CD4-positive, alpha-beta memory T cell (primary cell): ENCODE measurements at places on chromosomes 3 and 15.

DNA sequence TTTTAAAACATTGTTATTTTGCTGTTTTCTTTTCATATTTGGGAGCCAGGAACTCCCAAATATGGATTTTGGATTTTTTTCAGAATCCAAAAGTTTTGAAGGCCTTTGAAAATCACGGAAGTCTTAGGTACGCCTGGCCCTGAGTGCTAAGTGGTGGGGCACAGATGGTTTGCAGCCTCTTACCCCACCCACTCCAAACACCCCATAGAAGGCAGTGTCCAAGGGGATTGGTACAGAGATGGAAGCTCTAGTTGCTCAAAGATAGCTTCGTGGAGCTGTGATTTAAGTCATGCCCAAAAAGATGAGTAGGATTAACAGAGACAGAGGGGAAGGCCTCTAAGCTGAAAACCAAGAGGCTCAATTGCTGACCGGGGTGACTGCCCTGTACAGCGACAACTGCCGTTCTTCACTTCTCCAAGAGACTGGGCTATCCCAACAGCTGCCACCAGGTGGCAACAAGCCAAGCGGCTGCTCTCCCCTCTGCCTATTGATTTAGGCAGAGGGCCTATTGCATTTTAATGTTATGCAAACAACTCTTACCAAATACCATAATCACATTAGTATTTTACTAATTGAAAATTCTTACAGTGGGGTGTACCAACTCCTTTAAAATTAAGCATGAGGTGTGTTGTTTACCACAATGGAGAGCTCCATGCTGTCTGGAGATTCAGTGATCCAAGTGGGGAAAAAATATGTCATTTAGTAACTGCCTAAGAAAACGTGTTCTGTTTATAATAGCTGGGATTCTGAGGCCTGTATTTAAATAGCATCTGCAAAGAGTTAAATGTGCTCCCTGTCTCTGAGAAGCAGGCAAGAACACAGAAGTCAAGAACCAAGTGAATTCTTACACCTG lies 64.0 kb upstream of the C15orf61 start:
- DNase-seq = peak; percentile 69

GRCh38 chr3:170203457-170203856 lies 18.8 kb upstream of the PRKCI start:
- DNase-seq = no peak

GRCh38 chr3:145395421-145395820 lies 765.6 kb downstream of the PLOD2 start:
- DNase-seq = no peak

- DNase-seq = no peak
Measured at GRCh38 chr3:193594946-193595689, 2.1 kb downstream of the OPA1 start.

GRCh38 chr3:46719735-46720271 lies 2.1 kb upstream of the PRSS50 start:
- no peak for DNase-seq

DNA sequence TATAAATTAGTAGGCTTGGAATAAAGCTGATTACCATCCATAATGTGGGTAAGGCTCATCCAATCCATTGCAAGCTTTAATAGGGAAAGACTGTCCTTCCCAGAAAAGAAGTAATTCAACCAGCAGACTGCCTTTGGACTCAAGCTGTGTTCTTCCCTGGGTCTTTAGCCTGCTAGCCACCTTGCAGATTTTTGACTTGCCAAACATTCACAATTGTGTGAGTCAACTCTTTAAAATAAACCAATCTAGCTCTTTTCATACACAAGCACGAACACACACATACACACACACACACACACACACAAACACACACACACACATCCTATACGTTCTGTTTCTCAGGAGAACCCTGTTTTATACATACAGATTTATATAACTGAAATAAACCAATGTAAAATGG lies 248.1 kb downstream of the NAALADL2 start:
- DNase-seq = no peak

- no peak for DNase-seq
Measured at GRCh38 chr3:139317660-139318430, 26.0 kb upstream of the MRPS22 start.

DNA sequence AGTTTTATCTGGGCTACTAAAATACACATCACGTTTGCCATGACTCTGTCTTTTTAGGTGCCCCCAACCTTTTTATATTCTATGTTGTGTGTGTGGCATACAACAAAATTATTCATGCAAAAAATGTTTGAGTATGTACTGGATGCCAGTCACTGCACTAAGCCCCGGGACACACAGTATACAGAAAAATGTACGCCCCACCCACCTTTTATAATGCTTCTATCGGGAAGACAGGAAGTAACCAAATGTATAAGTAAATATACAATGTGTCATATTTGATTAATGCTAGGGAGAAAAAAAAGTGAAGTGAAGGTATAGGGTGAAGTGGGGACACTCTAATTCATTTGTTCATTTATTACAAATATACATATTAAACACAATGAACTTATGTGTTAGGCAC lies 503.4 kb upstream of the MDFIC2 start:
- DNase-seq = no peak

- no peak for DNase-seq
Measured at GRCh38 chr15:41979493-41980266, 7.3 kb upstream of the EHD4 start.

DNA sequence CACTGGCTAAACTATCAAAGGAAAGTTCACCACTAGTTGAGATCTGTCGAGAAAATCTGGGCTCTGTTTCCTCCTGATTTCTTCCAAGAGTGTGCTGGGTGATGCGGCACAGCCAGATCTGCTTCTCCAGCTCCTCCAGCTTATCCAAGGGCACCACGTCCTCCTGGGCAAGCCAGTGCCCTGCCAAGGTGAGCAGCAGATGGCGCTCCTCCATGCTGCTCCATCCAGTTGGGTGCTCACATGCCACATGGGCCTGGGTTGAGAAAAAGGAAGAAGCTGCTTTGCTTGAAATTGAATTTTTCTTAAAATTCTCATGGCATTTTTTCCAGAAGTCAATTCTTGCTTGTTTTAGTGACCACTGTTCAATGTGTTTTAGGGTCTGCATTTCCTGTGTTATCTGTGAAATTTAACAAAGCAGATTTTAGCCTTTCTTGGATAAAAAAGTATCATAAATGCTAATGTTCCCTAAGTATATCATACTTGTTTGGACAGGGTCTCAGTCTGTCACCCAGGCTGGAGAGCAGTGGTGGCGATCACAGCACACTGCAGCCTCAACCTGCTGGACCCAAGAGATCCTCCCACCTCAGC lies 47.3 kb downstream of the EIF3J start:
- DNase-seq = peak; percentile 46

DNA sequence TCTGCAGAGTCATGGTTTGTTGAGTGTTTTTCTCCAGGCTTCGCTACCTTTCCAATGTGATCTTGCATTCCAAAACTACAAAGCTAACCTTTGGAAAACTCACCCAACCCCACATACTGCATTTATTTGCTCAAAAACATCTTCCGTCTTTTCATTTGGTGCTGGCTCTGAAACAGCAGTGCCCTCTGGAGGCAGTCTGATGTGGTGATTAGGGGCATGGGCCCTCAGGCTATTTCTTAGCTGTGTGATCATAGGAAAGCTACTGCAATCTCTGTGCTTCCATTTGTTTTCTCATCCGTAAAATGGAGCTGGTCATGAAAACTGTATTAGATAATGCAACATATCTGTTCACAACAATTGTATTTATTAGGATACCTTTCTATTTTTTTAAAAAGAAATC lies 47.0 kb downstream of the MTHFS start:
- no peak for DNase-seq

GRCh38 chr3:55487381-55488241 lies 505 bp upstream of the WNT5A start:
- no peak for DNase-seq

GRCh38 chr3:188119846-188120245 lies 34.1 kb upstream of the LPP start:
- DNase-seq = no peak

DNA sequence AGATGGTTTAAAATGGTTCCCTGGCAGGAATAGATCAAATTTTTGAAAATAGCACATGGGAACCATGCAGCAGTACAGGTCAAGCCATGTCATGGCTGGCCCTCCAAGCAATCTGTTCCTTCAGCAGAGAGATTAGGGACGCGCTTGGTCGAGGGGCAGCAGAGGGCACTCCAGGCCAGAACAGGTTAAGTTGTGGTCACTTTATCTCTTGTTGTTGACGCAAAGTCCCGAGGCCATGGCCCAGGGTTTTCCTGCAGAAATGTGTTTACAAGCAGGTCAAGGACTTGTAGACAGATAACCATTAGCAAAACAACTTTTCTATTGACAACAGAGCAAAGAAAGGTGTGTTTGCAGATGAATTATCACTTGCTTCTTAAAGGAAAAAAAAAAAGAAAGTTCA lies 570.0 kb upstream of the NR2F2 start:
- DNase-seq = no peak

DNA sequence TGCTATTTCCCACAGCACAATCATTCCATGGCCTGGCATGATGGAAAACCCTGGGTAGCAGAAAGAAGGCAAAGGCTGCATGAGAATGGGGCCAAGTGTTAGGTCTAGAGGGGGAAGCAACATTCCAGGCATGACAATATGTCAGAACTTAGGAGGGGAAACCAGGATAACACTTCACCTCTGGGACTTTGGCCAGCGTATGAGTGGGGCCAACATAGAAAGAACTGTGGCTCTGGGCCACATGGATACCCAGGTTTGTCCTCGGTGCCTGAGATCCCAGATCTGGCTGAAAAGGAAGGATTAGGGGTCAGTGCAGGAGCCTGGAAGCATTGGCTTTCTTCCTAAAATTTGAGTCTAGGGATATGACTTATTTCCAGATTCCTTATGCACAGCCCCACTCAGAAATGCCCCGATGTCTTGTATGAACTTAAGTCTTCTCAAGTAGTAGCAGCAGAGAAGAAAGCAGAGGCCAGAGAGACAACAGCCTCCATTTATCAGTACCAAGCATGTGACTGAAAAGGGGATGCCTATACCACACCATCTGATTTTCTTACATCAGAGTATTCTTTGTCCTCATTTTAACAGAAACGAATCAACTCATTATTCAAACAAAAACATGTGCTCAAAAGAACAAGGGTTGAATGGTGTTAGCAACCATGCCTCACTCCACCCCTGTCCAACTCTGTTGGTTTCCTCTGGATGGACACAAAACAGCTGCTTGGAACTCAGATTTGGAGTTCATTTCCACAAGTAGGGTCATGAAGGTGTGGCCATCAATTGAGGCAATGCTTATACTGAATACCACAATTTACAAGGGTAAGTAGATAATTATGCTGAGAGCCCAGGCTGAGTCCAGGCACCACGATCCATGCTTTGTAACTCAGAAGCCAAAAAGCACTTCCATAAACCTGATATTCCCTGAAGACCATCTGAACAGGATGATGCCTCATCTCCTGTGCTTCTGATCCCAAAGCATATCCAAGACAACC lies 43.7 kb upstream of the NDUFB4 start:
- no peak for DNase-seq

DNA sequence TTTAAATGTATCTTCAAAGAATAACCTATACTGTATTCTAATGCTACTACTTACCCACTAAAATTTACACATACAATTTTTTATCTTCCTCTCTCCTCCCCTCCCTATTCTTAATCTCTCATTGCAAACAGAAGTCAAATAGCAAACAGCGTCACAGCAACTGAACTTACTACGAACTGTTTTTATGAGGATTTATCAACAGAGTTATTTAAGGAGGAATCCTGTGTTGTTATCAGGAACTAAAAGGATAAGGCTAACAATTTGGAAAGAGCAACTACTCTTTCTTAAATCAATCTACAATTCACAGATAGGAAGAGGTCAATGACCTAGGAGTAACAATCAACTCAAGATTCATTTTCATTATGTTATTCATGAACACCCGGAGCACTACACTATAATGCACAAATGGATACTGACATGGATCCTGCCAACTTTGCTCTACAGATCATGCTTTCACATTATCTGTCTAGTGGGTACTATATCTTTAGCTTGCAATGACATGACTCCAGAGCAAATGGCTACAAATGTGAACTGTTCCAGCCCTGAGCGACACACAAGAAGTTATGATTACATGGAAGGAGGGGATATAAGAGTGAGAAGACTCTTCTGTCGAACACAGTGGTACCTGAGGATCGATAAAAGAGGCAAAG lies 984 bp downstream of the FGF7 start:
- DNase-seq = no peak

GRCh38 chr3:166186003-166186402 lies 348.8 kb upstream of the BCHE start:
- DNase-seq = no peak

DNA sequence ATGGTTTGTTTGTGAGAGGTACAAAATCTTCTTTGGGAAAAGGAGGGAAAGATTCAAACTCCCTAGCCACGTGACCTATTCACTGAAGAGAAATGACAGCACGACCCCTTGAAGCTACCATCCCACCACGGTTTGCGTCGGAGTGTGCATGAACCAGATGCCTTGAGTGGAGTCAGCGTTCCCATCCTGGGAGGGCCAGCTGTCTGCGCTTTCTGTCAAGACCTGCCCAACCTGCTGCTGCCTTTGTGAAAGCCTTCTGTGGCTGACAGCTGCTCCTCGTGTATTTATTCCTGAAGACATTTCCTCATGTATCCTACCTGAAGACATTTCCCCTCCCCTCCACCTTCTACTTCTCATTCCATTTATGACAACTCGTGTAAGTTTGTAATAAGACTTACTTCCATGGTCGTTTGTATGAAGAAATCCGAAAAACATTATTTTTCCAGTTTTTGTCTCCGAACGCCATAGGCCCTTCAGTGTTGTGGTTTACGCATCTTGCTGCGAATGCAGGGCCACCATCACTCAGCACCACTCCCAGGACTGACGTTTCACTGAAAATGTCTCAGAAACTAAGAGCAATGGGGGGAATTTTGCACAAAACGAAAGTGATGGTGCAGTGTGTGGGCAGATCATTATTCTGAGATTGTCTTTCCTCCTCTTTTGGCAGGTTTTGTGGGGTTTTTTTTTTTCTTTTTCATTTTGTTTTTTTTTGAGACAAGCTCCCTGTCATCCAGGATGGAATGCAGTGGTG lies 18.9 kb downstream of the EBLN2 start:
- DNase-seq = no peak

GRCh38 chr3:45313743-45314403 lies 74.5 kb upstream of the LARS2 start:
- no peak for DNase-seq

- no peak for DNase-seq
Measured at GRCh38 chr3:155488671-155489070, 195.2 kb upstream of the STRIT1 start.

DNA sequence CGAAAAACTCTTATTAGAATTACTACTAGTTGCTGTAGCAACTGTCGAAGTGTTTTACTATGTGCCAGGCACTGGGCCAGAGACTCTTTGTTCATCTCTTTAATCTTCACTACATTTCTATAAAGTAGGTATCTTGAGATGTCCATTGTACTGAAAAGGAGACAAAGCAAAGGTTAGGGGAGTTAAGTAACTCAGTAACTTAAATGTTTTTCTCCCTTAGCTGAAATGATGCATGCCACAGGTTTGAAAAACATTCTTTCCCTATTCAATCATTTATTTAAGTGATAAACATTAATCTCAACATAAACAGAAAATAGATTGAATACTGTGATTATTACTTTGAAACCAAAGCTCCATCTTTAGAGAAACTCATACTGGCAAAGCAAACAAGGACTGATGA lies 776.2 kb downstream of the FHIT start:
- DNase-seq = no peak
